ENCODE measurements at places on chromosomes 5 and 9.

- no peak for DNase-seq
These were observed 326.5 kb downstream of the SH3GL2 start for GRCh38 chr9:17905366-17905765.

DNA sequence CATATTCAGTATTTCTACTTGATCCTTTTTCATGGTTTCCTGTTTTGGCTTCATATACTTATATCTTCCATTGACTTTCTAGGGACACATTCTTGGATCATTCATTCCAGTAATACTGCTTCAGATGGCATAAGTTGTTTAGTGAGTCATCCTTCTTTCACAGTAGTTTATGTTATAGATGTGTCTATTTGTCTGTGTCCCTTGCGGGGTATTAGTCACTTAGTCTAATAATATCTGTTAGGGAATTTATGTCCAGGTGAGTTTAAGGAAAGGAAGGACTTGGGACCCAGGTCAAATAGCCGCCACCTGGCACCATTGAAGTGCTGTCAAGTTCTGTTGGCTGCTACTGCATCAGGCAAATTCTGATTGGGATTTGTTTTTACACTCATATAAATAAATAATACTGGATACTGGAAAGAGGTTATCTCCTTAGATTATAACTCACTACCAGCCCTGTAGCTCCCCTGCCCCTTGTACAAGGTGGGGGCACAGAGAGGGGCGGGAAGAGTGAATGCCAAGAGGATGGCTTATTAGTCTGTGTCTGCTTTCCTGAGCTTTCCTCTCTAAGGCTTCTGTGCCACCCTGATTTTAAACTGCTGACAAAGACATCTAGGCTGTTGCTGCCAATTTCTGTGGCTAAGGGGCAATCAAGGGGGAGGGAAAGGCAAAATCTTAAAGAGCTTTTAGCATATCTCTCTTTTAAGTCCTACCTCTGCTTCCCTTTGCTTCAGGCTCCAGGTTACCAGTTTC is 64.9 kb downstream of the CDC42SE2 start:
- DNase-seq = no peak

DNA sequence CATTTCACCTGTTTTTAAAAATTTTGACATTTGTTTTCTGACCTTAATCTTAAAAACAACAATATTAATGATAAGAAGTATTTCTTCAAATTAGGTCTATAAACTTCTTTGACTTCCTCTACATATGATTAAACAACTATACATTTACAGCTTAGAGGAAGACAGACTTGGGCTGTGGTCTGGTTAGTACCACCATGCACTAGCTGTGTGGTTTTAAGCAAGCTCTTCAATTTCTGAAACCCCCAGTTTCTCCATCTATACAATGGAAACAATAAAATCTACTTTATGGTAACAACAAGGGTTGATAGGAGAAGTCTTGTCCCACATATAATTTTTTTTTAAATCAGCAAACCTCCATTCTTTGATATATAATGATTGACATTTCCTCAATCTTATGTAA is 15.7 kb downstream of the ANKDD1B start:
- no peak for DNase-seq

DNA sequence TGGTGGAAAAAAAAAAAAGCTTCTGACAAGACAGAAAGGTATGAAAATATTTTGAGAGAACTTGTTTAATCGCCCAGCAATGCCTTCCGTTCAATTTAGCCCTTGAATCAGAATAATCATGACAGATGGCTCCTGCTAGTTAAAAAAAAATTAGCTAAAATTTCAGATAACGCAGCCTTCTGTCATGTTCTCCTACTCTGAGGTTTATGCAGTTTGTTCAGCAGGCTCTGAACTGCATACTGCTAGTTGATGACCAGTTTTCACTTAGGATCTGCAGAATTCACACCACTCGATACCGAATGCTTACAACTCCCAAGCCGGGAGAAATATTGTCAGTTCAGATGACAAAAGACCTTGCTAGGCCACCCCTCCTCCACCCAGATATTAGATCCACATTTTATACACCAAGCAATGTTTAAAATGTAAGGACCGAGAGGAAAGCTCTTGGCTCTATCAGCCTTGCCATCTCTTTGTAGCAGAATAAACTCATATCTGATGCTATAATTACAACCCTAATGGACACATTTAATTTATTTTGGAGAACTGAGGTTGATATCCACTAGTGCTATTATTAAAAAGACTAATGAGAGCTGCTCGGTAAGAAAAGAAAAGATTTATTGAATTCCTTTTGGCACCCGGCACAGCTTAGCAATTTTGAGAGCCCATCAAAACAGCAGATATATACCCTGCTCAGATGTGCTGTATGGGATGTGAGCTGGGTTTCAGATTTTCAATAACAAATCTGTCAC is 322.8 kb downstream of the GLIS3 start:
- DNase-seq = no peak

- DNase-seq = no peak
These were observed 38.7 kb downstream of the NLN start for GRCh38 chr5:65760504-65761275.
